ENCODE measurements at places on chromosomes 2 and 18.

DNA sequence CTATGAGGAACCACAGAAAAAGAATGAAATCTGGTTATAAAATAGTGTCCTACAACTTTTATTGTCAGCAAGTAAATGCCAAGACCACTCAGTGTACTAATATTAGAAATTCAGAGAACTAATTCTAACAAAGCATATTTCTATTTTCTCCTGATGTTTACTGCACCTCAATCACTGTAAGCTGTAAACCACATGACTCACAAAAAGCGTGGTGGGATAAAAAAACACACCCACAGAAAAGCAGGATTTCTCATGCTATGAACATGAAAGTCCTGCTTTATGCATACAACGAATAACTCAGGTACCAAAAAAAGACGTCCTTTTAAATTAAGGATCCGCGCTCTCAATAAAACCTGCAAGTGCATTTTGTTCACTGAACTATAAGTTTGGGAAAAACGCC, 797 bp downstream of the TXNL4A start:
- no peak for DNase-seq

DNA sequence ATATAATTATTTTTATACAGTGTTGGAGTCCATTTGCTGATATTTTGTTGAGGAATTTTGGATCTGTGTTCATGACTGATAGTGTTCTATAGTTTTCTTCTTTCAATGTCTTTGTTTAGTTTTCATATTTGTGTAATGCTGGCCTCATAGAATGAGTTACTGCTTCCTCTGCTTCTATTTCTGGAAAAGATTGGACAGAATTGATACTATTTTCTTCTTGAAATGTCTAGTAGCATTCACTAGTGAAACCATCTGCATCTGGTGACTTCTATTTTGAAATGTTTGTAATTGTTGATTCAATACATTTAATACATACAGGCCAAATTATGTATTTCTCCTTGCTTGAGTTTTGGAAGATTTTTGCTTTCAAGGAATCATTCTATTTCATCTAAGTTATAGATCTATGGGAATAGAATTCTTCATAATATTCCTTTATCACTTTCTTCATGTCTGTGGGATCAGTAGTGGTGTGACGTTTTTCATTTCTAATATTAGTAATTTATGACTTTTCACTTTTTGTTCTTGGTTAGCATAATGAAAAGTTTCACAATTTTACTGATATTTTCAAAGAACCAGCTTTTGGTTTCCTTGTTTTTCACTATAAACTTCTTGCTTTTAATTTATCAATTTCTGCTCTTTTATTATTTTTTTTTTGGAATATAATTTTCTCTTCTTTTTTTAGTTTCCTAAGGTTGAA, 509.9 kb upstream of the VRK2 start:
- DNase-seq = no peak

- DNase-seq = no peak
Measured at GRCh38 chr2:140085674-140086073, 1305.5 kb upstream of the NXPH2 start.

- DNase-seq = no peak
Measured at GRCh38 chr2:148932536-148932935, 57.5 kb downstream of the KIF5C start.

DNA sequence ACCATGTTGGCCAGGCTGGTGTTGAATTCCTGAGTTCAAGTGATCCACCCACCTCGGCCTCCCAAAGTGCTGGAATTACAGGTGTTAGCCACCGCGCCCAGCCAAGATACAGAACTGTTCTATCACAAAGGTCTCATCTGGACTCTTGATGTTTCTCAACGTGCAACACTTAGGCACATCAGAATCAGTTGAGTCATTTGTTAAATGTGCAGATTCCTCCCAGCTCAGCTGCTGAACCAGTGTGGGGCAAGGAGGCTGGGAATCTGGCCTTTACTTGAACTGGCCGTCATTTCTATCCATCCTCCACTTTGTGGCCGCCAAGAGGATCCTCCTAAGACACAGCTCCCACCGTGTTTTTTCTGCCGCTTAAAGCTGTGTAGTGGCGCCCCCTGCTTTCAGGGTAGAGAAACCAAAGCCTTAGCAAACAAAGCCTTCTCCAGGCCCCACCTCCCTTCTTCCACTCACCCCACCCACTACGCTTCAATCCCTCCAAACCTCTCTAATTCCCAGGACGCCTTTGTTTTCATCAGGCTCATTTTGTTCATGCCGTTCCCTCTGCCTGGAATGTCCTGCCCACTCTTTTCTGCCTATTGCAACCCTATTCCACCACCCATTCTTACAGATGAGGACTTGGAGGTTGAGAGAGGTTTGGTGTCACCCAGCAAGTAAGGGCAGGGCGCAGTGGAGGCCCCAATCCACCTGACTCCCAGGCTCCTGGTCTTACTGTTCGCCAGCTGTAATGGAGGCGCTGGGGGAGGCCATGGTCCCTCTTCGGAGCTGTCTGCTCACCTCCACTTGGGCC, 776 bp upstream of the SPEG start:
- DNase-seq = peak; percentile 11

Data from activated naive CD4-positive, alpha-beta T cell treated with Interleukin-2 at 50 U/mL for 16 hours (primary cell).